Activated effector memory CD4-positive, alpha-beta T cell treated with Interleukin-2 at 50 U/mL for 16 hours (primary cell): ENCODE measurements at places on chromosomes 6 and 20.

DNA sequence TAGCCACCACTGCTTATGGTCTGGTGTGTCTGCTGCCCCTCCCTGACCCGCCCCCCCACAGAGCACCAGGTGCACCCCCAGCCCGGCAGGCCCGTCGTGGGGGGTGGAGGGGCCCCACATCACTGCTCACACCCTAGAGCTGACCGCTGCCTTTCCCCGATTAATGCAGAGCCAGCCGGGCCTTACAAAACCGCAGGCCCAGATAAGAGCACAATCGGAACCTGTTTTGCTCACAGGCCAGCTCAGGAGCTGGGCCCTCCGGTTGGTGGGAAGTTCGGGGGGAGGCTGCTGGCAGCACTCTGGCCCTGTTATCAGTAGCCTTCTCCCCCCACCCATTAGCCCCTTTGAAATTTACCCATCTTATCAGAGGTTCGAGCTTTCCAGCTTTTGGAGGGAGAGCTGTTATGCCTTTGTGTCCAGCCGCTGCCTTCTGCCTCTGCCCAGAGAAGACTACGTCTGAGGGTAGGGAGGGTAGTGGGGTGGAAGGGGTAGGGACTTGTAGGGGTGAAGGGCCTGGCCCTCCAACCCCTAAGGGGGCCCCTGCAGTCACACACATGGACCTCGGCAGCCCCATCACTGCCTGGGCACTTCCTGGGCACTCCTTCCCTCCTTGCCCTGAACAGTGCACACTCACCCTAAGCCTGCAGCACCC is 6.9 kb upstream of the SPDEF start:
- DNase-seq: no peak

- no peak for DNase-seq
Observed at GRCh38 chr6:21024616-21025015, 490.4 kb downstream of the CDKAL1 start.

DNA sequence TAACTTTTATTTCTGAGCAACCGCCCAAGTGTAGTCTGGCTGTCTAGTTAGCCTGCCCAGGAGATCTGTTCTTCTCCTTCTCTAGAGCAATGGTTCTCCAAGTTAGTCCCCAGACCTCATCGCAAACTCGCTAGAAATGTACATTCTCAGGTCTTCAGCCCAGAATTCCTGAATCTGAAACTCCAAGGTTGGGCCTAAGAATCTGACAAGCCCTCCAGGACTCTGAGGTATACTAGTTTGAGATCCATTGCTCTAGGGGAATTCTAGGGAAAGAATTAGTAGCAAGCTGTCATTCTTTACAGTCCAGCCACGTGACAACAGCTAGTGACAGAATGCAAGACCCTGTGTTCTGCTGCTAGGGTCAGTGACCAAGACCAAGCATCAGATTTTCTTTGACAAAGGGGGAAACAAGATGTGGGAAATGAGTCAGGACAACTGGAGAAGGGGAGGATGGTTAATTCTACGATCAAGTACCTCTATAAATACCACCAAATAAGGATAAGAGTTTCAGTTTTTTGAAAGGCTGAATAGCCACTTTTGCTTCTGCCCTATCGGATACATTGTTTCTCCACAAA is 5.8 kb downstream of the UBE2V1 start:
- DNase-seq: no peak

GRCh38 chr6:13825871-13826270 is 11.5 kb upstream of the MCUR1 start:
- no peak for DNase-seq

DNA sequence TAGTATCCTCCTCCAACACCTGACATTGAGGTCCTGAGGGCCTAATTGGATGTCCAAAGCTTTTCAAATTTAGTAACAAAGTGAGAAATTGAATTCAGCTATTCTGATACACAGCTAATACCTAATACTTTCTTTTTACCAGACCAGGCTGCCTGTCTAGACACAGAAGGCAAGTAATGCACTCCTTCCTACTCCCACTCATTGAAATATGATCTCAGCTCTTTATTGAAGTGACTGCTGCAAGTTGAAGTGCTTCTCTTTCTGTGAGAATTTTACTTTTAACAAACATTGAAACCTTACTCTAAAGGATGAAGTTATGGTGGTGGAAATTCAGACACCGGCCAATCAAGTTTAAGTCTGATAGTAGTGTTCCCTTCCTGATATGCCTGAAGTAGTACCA is 90.8 kb upstream of the OGFRL1 start:
- DNase-seq: no peak

DNA sequence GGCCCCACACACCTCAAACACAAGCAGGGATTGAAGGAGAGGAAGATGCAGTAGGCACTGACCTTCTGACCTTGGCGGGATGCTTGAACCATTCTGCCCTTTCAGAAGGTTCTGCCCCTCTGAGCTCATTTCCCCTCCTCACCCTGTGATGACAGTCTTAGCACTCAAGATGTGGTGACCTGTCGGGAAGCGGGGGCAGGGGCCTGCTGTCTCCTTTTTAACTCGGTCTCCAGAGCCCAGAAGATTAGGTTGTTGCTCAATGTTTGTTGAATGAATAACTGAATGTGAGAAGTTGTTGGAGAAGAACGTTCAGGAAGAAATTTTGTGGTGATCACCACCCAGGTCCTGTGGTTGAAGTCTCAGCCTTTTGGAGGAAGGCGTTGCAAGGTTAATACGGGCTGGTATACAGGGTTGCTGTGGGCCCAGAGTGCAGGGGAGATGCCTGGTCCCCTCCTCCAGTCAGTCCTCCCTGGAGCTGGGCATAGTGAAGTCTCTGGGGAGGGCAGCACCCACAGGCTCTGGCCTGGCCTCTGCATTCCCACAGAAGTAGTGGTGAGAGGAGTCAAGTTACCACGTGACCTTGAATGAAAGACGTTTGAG is 49.7 kb upstream of the FUCA2 start:
- DNase-seq: no peak

DNA sequence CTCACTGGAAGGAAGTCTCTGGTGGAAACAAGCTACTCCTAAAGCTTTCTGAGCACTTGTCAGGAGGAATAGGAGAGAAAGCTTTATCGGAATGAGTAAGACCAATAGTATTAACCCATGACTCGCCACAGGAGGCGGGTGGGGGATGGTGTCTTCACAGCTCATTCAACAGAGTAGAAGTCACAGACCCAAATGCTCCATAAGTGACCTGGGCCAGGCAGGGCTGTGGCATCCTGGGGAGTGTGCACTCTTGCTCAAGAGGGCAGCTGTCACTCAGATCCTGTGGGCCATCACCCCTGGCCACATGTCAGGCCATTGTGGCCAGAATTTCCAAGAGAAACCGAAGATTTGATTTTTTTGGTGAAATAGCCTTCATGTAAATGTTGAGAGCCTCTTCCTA is 116.0 kb downstream of the SYCP2 start:
- no peak for DNase-seq

DNA sequence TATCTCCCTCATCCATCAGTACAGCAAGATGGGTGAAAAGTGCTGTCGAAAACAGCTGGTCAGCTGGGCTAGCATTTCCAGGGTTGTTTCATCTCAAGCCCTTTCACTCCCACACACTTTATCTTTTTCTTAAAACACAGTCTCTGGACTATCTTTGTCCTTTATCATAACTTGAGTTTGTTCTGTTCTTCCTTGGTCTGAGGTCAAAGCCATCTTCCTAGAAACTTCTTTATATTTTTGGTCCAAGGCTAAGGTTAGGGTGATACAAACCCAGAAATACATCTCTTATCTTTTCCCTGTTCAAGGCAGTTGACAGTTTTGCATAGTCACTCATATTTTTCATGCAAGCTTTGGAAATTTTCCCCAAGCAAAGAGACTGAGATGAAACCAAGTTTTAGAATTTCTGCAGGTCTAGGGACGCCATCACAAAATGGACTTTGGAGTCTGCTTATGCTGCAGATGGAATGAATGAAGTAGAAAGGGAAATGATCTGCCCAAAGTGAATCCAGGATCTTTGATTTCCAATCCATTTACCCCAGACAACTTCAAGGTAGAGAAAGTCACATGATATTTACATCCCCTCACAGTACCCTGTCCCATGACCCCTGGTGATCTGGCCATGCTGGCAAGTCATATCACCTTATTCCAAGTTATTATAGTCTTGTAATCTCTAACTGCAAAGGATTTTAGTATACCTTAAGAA is 297.0 kb downstream of the ZNF217 start:
- DNase-seq: no peak

- no peak for DNase-seq
Observed at GRCh38 chr6:112690497-112691202, 343.5 kb downstream of the RFPL4B start.

GRCh38 chr6:50272611-50273010 is 222.9 kb upstream of the DEFB112 start:
- DNase-seq: no peak

GRCh38 chr6:33452496-33452895 is 1.9 kb upstream of the ZBTB9 start:
- no peak for DNase-seq
